ENCODE measurements at places on chromosomes 7 and 10.
A peak's percentile ranks its signal among the peaks of the same experiment; 100 is the strongest.

DNA sequence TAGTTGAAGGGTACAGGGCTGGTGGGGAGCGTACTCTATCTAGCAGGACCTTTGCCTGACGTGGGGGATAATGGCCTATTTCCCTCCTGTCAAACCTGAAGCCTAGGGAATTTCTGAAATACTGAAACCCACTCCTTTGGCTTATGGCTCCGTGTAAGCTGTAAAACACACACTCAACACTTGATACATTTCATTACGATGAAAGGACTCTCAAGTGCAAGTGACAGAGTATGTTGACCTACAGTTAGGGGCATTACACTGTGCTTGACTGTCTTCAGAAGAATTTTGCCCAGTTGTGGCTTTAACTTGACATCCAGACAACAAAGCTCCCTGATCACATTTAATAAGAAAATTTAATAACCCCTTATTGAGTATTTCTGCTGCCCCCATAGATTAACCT is 194.3 kb downstream of the BAMBI start:
- no peak for DNase-seq

DNA sequence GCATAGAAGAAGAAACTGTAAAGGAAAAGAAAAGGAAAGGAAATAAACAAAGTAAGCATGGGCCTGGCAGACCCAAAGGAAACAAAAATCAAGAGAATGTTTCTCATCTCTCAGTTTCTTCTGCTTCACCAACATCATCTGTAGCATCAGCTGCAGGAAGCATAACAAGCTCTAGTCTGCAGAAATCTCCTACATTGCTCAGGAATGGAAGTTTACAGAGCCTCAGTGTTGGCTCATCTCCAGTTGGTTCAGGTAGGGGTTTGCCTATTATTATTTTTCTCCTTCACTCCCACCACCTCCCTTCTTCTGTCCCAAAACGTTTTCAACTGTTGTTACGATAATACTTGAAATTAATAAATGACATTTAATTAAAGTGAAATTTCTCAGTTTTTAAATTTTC is 139.6 kb downstream of the MLLT10 start:
- no peak for DNase-seq

- no peak for DNase-seq
These were observed 2.0 kb upstream of the DNAJC12 start for GRCh38 chr10:67839951-67840350.

- DNase-seq, result no peak
These were observed 1241.7 kb downstream of the GATA3 start for GRCh38 chr10:9296190-9296589.

- peak; percentile 37 for DNase-seq
These were observed 116.9 kb upstream of the ANLN start for GRCh38 chr7:36272567-36273269.

DNA sequence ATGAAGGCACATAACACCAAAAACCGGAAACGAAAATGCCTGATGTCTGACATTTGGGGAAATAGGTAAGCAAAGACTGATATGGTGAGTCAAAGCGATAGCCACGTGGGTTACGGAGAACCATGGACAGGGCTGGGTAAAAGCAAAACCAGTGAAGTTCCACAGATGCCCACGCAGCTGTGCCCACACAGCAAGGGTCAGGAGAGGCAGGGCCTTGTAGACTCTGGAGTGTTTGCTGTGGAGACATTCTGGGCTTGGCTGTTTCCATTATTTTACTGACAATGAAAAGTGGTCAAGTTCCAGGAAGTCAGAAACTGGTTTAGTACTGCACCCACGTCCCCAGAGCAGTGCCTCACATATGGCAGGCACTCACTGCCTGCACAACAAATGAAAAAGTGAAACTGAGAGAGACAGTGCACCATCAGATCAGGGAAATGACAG is 148.7 kb downstream of the ZMYND11 start:
- no peak for DNase-seq

DNA sequence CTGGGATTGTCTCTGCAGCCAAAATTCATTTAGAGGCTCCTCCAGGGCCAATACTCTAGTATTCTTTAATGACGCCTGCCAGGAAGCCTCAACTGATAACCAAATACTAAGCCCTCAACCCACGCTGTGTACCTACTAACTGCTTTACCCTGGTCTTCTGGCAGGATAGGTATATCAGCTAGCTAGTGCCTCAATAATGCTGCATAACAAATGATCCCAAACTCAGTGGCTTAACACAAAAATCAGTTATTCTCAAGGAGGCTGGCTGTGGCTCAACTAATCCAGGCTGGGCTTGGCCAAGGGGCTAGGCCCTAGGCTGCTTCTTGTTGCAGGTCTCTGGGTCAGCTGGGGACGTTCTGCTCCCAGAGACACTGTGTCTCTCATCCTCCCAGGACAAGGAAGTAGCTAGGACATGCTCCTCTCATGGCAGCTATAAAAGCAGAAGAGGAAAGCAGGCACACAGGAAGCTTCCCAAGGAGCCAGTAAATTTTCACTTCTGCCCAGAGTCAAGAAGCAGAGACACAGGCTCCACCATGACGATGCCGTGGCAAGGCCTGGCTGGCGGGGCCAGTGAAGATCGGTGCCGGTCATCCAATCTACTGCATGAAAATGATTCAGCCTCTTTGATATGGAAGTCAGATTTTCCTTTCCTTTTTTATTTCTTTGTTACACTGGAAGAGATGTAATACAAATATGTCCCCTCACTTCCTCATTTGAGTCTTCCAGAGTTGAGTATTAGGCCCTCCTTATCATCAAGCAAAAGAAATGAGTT is 28.6 kb upstream of the COL13A1 start:
- DNase-seq, result no peak

DNA sequence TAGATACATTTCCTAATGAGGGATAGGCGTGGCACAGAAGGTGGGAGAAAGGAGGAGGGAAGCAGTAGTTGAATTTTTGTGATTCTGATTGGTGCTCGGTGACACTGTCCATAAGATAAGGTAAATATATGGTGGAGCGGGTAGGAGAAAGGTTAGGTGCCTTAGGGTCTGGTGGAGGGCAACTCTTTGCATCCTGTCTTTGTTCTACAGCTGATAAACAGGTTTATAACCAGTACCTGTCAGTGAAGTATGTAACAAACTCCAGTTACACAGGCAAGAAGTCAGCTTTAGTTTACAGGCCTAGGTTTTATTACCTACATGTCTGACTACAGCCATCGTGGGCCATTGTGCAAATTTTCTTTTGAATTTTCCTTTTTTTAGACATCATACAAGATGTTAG is 10.9 kb upstream of the FAM180A start:
- DNase-seq, result no peak

DNA sequence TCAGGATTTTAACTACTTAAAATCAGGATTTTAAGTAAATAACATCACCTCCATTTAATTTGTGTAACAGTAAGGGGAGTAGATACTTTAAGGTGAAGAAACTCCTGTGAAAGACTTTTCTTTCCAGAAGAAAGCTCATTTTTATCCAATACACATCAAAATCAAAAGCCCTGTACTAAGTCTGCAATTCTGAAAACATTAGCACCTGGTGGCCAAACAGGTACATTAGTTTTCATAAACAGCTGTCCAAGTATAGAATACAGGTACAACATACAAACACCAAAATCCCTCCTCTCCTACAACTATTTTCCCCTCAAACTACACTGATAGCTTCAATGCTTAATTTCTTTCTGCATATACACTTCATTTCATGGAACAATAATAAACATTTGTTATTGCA is 22.9 kb downstream of the FAM3C start:
- DNase-seq, result no peak

DNA sequence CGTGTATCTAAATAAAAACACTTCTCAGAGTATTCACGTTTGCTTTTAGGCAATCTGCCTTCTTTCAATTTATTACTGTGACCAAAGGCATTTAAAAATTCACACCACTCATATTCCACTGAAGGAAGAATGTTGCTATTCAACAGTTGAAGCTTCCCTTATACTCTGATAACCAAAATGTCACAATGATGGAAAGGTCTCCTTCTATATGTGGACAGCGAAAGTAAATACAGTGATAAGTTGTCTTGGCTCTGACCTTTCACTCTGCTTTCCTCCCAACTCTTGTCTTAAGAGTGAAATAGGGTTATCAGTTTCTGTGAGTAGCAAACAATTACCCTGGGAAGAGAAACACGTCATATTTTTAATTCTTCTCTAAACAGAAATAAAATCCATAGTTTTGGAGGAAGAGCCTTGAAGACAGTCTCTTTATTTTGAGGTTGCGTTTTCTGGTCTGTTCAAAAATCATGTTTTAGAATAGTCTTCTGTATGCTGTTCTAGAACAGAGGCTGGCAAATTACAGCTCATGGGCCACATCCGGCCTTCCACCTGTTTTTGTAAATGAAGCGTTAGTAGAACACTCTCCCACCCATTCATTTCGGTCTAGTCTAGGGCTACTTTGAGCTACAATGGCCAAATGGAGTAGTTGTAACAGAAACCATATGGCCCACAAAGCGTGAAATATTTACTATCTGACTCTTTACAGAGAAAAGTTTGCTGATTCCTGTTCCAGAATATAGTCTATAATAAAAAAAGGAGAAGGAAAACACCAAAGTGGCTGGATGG is 41.3 kb downstream of the ETV1 start:
- peak; percentile 22 for DNase-seq

DNA sequence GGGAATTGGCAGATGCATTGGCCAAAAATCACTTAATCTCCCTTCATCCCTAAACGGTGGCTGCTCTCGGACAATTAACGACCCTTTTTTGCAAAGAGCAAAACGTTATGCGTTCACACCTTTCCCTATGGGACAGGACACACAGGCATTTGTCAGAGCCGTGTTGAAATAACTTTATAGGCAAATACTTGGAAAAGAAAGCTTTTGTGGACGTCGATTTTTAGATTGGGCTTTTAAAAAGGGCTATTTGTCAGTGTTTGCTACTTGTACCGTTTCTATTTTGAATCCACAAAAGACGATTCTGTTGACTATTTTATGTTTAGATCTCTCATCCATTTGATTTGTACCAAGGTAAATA is 245.6 kb downstream of the SLC25A13 start:
- DNase-seq, result no peak

DNA sequence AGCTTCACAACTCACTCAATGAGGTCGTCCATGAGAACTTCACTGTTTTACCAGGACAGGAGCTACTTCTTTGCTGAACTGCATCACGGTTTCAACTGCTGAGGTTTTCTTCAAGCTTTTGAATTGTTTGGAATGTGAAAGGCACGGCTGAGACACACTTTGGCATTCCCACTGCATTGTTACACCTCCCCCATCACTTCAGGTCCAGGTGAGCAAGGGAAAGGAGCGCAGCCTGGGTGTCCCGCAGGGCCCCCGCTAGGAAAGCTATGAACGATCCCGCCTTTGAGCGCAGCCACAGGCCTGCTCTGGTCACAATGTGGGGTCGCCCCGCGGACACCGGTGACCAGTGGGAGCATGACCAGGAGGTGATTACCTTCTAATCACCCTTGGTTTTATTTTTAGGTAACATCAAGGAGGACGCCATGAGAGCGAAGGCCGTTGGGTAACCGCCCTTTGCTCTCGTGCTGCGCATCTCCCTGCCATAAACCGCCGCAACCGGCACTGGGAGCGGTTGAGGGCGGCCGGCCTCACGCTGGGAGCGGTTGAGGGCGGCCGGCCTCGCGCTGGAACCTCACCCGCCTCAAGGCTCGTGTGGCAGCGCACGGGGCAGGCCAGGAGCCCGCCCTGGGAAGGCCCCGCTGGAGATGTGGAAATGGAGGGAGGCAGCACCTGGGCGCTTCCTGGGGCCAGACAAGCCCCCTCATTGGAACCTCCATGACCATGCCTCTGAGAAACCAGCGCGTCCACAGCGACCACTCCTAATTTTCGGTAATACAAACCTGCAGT is 50.9 kb upstream of the SGMS1 start:
- DNase-seq, result no peak

DNA sequence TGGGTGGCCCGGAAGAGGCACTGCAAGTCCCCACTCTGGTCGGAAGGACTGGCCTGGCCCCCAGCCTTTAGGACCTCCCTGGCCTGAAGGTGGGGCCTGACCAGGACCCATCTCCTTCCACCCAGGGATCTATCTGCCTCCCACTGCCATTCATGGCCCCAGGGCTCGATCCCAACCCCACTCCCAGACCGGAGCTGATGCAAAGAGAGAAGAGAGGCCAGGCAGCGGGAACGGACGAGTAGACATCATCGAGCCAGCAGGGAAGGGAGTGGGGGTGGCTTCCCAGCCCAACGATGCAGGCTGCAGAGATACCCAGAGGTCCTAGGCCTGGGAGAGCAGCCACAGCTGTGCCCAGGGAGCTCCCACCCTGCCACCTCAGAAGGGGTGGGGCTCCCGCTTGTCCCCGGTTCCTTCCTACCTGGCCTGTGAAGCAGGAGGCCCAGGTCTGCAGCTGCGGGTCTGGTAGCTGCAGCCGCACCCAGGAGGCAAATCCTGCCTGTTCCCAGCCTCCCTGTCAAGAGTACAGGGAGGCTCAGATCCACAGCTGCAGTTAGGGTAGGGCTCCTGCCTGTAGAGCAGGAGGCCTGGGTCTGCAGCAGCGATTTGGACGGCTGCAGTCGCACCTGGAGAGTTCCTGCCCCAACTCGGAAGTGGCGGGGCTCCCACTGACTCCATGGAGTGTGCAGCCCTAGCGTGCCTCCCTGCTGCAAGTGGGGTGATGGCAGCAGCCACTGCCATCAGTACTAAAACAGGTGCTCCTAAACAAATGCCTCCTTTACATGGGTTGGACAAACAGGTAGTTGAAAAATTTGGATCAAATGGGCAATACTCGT is 1151.0 kb upstream of the PHF14 start:
- DNase-seq, result no peak

DNA sequence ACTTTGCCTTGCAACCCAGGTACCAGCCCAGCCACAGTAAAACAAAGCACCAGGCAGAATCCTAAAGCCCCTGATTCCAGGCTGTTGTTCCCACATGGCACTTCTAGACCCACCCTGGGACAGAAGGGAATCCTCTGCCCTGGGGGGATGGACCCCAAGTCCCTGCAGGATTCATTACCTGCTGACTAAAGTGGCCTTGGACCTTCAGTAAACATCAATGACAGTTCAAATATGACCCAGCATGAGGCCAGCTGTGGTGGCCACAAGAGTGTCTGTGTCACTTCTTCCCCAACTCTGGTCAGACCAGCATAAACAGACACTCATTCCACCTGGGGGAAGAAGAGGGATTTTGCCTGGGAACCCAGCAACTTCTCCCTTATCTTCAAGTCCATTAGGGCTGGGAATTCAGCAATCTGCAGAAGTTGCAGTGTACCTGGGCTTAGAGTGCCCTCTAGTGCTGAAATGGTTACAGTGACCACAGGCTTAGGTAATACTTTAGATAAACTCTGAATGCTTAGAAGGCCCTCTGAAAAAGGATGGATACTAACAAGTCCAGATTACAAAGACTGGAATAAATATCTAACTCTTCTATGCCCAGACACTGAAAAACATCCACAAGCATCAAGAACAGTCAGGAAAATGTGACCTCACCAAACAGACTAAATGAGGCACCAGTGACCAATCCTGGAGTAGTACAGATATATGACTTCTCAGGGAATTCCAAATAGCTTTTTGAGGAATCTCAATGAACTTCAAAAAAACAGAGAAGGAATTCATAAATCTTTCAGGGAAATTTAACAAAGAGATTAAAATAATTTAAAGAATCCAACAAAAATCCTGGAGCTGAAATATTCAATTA is 108.5 kb upstream of the TMEM168 start:
- peak; percentile 38 for DNase-seq

All from NCI-H187 (cell line).